ENCODE measurements at places on chromosomes 2 and 18. TPM values are rescaled to one million over a fixed set of nuclear protein-coding genes. Genes with fewer than 3 reads are reported as not detected.

Gene NETO1
- not detected for polyA plus RNA-seq

Gene SEMA4C
- polyA plus RNA-seq, result 5.5 TPM

Gene ATP6V1C2
- 0.18 TPM for polyA plus RNA-seq

Gene ASB18
- polyA plus RNA-seq, result not detected

Gene VSNL1
- polyA plus RNA-seq, result 0.70 TPM

Gene STPG4
- not detected for polyA plus RNA-seq

Gene DIPK1C
- polyA plus RNA-seq, result not detected

Gene EVX2
- not detected for polyA plus RNA-seq

Gene SOX11
- 0.13 TPM for polyA plus RNA-seq

Gene DLGAP1
- 0.29 TPM for polyA plus RNA-seq

Gene CNTNAP5
- not detected for polyA plus RNA-seq

Gene REV1
- 15.1 TPM for polyA plus RNA-seq

Gene FOXI3
- not detected for polyA plus RNA-seq

Gene TMEM185B
- 32.3 TPM for polyA plus RNA-seq

Gene DSG1
- not detected for polyA plus RNA-seq

Gene WNT10A
- not detected for polyA plus RNA-seq

Gene FMNL2
- 3.8 TPM for polyA plus RNA-seq

Gene ZNF396
- polyA plus RNA-seq, result 0.54 TPM
